ENCODE measurements at places on chromosomes 12 and 14.

DNA sequence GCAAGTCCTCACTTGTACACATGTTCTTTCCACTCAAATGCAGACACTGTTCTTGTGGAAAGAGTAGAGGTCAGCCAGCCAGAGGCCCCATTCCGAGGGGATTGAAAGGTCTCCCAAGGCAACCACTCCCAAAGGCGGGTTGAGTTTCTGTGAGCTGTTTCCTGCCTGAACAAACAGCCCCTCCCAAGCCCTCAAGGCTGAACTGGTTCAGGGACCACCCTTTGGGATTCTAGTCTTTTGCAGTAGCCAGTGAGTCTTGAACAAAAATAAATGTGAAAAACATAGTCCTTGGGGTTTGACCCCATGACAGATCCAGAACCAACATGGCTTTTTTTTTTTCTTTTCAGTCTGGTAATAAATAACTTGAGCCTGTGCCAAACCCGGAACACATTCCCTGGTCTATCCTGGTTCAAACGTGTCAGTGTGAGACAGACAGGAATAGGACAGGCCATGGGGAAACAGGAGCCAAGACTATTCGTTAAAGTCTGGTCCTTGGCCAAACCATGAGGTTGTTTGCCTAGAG, 17.6 kb upstream of the STK38L start:
- DNase-seq, result no peak

GRCh38 chr14:97266653-97267052, 469.5 kb downstream of the VRK1 start:
- no peak for DNase-seq

- no peak for DNase-seq
These were observed 379.2 kb downstream of the BTG1 start for GRCh38 chr12:91766454-91766853.

GRCh38 chr14:65549429-65549828, 136.9 kb downstream of the FUT8 start:
- no peak for DNase-seq

Measured in CD4-positive, alpha-beta T cell treated with Interleukin-4 for 4 hours (primary cell).